ENCODE measurements at places on chromosomes 16 and 17.

DNA sequence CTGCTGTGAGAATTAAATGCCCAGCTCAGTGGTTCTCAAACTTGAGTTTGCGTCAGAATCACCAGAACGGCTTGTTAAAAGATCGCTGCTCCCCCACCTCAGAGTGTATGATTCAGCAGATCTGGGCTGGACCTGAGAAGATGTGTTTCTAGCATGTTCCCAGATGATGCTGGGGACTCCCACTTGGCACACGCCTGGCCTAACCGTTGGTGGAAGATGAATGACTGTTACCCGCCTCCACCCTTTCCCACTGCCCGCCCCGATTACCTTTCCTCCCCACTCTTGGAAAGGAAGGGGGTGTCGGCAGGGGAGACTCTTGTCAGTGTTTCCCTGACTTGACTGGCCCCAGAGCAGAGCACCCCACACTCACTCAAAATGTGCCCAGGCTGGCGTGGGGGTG, 29.3 kb upstream of the ABCC3 start:
- no peak for DNase-seq

- no peak for DNase-seq
Observed at GRCh38 chr16:52729731-52730130, 182.8 kb upstream of the TOX3 start.

GRCh38 chr17:81365601-81366585, 29.4 kb upstream of the BAHCC1 start:
- DNase-seq = no peak

DNA sequence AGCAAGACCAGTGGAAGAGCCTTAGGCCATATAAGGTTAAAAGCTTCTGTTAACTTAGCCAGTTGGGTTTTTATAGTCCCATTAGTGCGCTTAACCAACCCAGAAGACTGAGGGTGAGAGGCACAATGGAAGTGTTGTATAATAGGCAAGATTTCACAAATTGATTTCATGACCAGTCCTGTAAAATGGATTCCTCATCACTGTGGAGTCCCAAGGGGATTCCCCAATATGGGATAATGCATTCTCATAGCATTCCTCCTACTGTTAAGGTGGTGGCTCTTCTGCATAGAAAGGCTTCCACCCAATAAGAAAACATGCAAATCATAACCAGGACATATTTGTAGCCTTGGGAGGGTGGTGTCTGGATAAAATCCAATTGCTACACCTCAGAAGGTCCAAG, 22.1 kb upstream of the B4GALNT2 start:
- no peak for DNase-seq

- DNase-seq = no peak
Observed at GRCh38 chr17:81011951-81012350, 20.3 kb downstream of the CHMP6 start.

- DNase-seq = no peak
Observed at GRCh38 chr16:3650631-3651265, 3.7 kb upstream of the DNASE1 start.

- no peak for DNase-seq
Observed at GRCh38 chr17:78044280-78044835, 84.2 kb downstream of the TMC6 start.

DNA sequence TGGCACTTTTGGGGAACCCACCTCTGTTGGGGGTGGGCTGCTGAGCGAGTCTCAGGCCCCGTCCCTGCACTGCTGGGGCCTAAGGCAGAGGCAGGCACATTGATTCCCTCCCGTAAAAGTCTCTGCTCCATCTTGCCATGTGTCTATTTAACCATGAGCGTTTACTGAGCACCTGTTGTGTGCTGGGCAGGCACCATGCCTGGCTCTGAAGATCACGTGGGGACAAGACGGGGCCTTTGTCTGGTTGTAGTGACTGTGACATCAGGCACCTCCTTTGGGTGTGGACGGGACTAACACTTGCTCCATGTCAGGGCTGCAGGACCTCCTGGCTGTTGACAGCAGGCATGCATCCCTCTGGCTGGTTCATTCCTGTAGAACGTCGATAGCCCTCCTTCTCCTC, 204.7 kb upstream of the CIBAR2 start:
- DNase-seq = no peak

DNA sequence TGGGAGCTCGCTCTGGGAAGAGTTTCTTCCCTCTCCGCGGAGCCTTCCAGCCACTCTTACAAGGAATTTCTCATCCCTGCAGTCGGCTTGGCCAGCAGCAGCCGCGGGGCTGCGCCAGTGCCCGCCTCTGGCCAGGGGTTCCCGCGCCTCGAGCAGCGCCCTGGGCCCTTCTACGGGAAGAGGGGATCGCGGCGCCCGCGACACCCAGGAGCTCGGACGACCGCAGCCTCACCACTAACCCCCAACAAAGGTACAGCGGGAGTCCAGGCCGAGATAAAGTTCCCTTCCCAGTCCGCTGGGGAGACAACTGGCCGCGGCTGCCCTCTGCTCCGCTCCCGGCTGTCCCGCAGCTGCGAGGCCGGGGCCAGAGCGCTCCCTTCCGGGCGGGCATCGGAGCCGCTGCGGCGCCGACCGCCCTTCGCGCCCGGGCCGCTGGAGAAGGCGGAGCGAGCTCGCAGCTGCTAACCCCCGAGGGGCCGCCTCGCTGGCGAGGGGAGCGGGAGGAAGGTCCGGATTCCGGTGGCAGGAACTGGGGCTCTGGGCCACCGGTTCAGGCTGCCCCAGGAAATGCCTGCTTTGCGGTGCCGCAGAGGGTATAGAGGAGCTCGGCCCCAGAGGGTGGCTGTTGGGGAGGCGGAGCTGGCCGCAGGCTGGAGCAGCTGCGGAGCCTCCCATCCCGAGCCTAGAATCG, 3.6 kb upstream of the HS3ST3B1 start:
- no peak for DNase-seq

Data from CD4-positive, alpha-beta T cell treated with Interleukin-1 beta for 1 hour (primary cell).